ENCODE measurements at places on chromosomes 7 and 10. TPM values are rescaled to one million over a fixed set of nuclear protein-coding genes. Genes with fewer than 3 reads are reported as not detected.

GRCh38 chr7:2934211-2934731, 90.2 kb upstream of the GNA12 start:
- no peak for DNase-seq

- DNase-seq: no peak
Observed at GRCh38 chr7:22833957-22834356, 11.3 kb upstream of the TOMM7 start.

- no peak for DNase-seq
Observed at GRCh38 chr10:122663516-122664130, 36.0 kb downstream of the C10orf120 start.

The SPDYE2 gene
- total RNA-seq: not detected

GRCh38 chr10:91537614-91538383, 95.1 kb downstream of the PPP1R3C start:
- no peak for DNase-seq

DNA sequence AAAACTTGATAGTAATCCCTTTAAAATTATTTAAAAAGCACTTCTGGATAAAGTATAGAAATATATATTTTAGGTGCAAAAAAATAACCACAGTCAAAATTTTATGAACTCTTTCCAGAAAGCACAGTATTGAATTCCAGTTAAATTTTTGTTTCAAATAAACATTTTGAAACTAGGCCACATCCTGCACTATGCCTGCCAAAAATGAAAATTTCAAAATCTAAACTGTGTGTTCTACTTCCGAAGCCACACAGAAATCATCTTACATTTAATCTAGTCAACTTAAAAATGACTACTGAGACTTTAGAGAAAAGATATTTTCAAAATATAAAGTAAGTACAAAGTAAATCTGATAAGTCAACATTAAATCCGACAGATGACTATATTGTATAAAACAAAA, 50.0 kb downstream of the MAGI2 start:
- no peak for DNase-seq

The HOXA5 gene
- total RNA-seq: 133 TPM

The PLXDC2 gene
- total RNA-seq: 60.0 TPM

Measured in mesothelial cell of epicardium (in vitro differentiated cells).